ENCODE measurements at places on chromosomes 5 and 9. TPM values are rescaled to one million over a fixed set of nuclear protein-coding genes. Genes with fewer than 3 reads are reported as not detected.

- no peak for DNase-seq
Observed at GRCh38 chr9:21542787-21543186, 60.7 kb upstream of the IFNE start.

GRCh38 chr5:172505403-172505759, 51.1 kb upstream of the SH3PXD2B start:
- DNase-seq = no peak

- no peak for DNase-seq
Observed at GRCh38 chr5:61052882-61053281, 107.9 kb downstream of the NDUFAF2 start.

DNA sequence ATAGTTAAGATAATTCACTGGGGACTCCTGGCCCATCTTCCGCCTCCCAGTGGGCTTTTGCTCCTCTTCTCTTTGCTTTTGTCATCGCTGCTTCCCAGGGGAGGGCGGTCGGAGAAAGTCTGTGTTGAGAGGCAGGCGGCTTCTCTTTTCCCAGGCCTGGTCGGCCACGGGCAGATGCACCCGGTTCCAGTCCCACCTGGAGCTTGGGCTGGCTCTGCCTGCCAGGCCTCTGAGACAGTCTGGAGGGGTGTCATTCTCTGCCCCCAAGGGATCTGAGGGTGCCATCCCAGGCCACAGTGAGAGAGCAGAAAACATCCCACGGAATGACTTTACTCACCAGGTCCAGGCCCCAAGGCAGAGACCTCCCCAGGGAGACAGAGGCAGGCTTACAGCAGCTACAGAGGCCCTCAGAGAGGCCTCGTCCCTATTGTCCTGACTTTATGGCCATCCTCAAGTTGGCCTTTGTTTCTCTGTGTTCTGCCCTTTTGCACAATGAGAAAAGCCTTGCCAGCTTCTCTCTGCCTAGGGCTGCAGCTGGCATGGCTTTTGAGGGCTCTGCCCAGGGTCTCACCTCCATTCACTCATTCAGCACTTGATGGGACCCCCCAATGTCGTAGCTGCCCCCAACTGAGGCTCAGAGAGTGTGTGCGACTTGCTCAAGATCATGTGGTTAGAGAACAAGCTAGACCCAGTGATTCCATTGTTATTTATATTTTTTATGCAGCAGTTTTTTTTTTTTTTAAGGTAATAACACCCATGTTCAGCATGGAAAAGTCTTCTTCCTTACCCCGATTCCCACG, 44.2 kb upstream of the BOD1 start:
- no peak for DNase-seq

DNA sequence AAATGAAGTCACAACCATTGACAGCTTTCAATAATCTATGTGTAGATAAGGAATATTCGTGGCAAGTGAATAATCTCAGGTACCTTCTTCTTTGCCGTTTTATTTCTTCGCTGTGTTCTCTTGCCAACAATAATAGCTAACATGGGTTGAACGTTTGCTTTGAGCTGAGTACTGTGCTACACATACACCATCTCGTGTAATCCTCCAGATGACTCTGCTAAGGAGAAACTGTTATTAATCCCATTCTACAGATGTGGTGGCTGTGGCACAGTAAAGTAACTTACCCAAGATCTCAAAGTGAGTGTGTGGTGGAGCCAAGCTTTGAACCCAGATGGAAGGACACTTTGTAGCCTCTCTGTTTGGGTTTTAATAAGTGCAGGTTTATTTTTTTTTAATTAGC, 179.7 kb downstream of the C9orf152 start:
- no peak for DNase-seq

DNA sequence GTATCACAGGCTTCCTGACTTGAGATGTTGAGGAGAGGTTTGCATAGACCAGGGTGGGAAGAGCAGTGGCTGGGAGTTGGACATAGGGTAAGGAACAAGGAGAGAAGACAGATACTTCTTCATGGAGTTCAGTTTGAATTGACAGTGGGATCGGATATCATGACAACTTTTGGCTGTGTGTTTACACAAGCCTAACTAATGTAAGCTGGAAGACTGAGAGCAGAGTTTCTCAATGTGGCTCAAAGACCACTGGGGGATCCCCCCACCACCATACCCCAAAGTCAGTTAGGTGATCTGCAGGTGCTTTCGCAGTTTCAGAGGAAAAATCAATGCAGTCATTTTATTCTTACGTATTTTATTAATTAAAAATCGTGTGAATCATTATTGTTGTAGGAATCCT, 125.9 kb downstream of the AOPEP start:
- no peak for DNase-seq

- no peak for DNase-seq
Observed at GRCh38 chr5:53974021-53974420, 336.4 kb downstream of the ARL15 start.

- no peak for DNase-seq
Observed at GRCh38 chr5:177315411-177315810, 3.7 kb upstream of the MXD3 start.

DNA sequence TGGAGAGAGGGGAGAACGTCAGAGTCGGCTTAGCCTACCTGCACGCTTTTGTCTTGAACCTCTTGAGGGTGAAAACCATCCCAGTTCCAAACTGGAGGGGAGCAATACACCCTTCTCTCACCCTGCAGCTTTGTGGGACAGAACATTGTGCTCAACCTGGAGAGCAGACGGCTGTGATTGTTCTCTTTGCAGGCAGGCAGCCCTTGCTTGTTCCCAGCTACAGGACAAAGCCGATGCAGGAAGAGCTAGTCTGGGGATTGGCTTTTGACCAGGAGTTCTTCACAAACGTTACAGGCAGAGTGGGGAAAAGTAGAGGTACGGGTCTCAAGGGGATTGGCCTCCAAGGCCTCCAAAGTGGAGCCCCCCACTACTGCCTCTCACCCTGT, 33.9 kb upstream of the ARHGAP26 start:
- no peak for DNase-seq

DNA sequence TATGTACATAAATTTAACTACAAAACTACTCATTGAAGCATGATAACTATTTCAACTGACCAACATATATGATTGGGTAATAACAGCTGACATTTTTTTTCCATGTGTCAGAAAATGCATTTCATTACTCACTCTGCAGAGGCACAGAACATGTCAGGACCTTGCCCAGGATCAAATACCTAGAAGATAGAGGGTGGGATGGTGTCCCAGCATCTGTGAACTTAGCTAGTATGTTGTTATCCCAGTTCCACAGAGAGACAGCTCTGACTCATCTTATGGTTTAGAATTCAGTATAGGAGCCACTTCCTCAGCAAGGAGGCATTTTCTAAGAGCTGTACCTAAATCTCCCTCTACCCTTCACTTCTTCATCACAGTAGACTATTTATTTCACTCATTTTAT, 1198.6 kb upstream of the ACO1 start:
- DNase-seq = no peak

Gene ZNF883
- total RNA-seq = 0.13 TPM

Data from gastrocnemius medialis (tissue), 4 donors.